ENCODE measurements at places on chromosomes 2 and 18. TPM values are rescaled to one million over a fixed set of nuclear protein-coding genes. Genes with fewer than 3 reads are reported as not detected.

PDE1A gene
- total RNA-seq = 13.1 TPM

CAVIN2 gene
- 114 TPM for total RNA-seq

OSR1 gene
- total RNA-seq = 26.2 TPM

GMCL1 gene
- 23.3 TPM for total RNA-seq

DNA sequence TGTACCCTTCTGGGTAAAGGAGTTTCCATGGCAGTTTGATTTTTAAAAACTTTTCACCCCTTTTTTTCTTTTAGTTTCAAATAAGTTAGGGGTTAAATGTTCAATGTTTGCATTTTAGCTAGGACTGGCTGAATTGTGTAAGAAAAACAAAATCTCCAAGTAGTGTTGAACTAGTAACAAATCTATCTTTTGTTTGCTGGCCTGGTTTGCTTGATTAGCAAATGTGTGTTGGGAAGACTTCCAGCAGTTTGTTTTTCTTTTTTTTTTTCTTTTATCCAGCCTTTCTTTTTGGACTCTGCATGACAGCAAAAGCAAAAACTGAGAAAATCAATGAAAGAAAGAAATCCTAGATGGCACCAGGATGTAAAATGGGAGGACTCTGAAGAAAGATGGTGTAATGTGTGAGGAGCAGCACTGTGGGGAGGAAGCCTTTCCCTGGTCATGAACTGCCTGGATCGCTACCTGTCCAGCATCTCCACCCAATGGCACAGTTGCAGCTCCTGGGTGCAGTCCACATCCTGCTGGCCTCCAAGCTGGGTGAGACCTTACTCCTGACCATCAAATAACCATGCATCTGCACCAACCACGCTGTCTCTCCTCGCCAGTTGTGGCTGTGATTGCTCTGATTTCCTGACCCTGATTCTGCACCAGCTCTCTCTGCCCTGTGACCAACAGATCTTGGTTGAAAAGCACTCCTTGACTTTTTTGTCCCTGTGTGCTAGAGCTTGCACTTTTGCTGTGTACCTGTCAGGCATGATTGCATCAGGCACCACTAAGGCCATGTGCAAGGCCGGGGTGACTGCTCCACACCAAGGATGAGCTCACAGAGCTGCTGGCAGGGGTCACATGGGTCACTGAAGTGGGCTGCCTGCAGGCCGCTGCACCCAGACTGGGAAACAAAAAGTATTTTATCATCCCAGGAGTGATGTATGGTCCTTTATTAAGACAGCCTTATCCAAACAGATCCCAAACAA, 71.2 kb upstream of the ZNF236 start:
- no peaks in the 10 kb centered on the region for H3K36me3 ChIP-seq
- H3K4me3 ChIP-seq = no peak overlapping the region
- H3K27me3 ChIP-seq = no peaks in the 10 kb centered on the region
- no peaks in the 10 kb centered on the region for H3K4me1 ChIP-seq
- no peak overlapping the region for H3K27ac ChIP-seq

GRCh38 chr18:28039078-28039477, 137.9 kb downstream of the CDH2 start:
- DNase-seq = no peak
- no peak overlapping the region for H3K27ac ChIP-seq
- H3K4me3 ChIP-seq = no peak overlapping the region
- H3K27me3 ChIP-seq = no peaks in the 10 kb centered on the region
- no peaks in the 10 kb centered on the region for H3K4me1 ChIP-seq

- H3K36me3 ChIP-seq = no peaks in the 10 kb centered on the region
- no peaks in the 10 kb centered on the region for H3K27me3 ChIP-seq
- DNase-seq = no peak
- H3K27ac ChIP-seq = no peak overlapping the region
- no peaks in the 10 kb centered on the region for H3K4me1 ChIP-seq
These were observed 364.8 kb downstream of the TGIF1 start for GRCh38 chr18:3814816-3815215.

DNA sequence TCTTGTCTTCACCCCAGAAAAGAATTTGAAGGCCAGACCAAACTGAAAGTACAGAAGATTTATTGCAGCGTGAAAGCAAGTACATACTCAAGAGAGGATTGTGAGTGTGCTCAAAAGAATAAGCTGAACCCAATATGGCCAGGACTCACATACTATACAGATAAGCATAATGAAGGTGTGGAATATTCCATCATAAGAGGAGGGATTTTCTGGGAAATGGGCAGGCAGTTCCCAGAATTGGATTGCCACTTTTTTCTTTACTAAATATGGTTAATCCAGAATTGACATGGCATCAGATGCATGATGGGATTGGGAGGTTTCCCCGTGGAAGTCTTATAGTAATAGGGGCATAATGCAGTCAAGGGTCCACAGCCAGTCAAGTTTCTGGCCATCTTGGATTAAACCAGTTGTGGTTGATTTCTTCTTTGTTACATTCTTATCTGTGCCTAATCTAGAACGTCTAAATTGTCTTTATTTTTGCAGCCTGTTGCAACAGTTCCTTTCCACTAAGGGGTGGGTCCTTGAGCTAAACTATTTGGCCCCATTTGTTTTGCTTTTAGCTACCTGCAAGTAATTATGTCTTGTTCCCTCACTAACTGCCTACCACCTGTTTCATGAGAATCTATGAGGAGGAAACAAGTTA, 9.0 kb downstream of the SP140L start:
- H3K4me1 ChIP-seq = no peaks in the 10 kb centered on the region
- no peak overlapping the region for H3K4me3 ChIP-seq
- DNase-seq = no peak

DNA sequence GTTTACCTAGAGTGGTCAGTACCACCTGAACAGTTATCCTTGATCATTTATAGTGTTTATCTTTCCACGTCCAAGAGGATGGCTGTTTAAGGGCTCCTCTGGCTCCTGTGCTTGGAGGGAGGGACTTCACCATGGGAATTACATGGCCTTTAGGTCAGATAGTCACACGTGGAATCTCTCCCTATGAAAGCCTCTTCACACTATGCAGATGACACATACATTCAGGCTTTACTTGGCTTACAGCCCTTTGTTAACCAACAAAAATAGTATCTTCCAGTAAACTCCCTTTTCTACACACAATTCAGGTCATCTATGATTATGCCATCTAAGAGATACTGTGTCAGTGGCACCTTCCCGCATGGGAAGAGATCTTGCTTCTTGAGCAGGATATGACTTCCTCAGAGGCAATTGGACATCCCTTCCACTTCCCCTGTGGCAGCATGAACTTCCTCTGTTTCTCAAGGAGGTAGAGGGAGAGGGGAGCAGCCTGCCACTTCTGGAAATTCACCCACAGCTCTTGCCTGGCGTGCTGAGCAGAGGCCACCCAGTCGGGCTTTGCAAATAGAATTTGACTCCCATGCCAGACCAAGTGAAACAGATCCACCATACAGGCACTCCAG, 53.5 kb downstream of the COLEC12 start:
- H3K4me3 ChIP-seq = no peak overlapping the region
- no peak for DNase-seq
- no peaks in the 10 kb centered on the region for H3K27me3 ChIP-seq

GRCh38 chr2:218394298-218395089, 5.2 kb upstream of the CTDSP1 start:
- H3K27ac ChIP-seq = no peak overlapping the region
- no peaks in the 10 kb centered on the region for H3K4me1 ChIP-seq
- no peak overlapping the region for H3K4me3 ChIP-seq

GRCh38 chr2:180715044-180715443, 265.4 kb upstream of the UBE2E3 start:
- H3K4me1 ChIP-seq = no peaks in the 10 kb centered on the region
- H3K27me3 ChIP-seq = no peaks in the 10 kb centered on the region
- H3K4me3 ChIP-seq = no peak overlapping the region
